ELF-1 (cell line): ENCODE measurements at places on chromosomes 3 and 15.

- no peak for DNase-seq
Measured at GRCh38 chr15:95017666-95018328, 786.4 kb downstream of the MCTP2 start.

- no peak for DNase-seq
Measured at GRCh38 chr15:71494563-71495397, 315.6 kb upstream of the NR2E3 start.

DNA sequence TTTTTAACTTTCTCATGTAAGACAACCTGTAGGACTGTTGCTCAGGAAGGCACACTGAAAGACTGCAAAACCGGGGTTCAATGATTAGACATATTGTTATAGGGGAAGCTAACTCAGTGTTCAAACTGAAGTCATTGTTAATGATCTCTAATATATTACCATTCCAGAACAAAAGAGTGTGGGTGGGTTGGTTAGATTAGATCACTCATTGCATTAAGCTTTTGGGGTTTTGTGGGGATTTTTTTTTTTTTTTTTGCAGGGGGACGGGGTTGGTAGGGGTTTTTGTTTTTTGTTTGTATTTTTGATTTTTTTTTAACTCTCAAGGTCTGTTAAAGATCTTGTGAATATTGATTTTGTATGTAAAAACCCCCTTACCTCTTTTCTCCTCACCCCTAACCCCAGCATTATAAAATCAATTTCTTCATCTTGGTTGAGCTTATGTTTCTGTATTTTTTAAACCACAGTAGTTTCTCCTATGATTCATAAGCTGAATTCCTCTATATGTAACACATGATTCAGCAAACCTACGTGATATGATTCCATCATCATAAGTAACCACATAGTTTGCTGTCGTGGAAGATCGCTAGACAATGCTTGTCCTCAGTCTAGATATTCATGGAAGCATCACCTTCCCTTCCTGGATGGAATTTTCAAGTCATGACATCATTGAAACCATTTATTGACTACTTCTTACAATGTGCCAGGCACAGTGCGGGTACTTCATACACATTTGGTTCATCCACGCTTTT, 544.1 kb upstream of the MDFIC2 start:
- DNase-seq: no peak

- no peak for DNase-seq
Measured at GRCh38 chr3:56413911-56414310, 54.4 kb downstream of the ERC2 start.

DNA sequence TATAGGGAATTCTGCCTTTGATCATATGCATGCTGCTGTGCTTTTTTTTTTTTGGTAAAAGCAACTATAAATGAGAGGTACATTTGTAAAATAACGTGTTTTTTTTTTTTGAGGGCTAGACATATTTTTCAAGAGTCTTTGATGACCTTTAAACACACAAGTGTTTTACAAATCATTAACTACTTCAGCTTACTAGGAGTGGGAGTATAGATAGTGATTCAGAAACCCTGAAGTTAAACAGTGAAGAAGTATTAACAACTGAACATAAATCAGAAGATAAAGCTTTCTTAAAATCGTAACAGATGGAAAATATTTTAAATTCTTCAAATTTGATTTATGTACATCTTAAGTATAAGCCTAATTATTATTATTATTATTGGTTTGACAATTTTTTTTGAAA, 2.9 kb upstream of the GMNC start:
- no peak for DNase-seq

DNA sequence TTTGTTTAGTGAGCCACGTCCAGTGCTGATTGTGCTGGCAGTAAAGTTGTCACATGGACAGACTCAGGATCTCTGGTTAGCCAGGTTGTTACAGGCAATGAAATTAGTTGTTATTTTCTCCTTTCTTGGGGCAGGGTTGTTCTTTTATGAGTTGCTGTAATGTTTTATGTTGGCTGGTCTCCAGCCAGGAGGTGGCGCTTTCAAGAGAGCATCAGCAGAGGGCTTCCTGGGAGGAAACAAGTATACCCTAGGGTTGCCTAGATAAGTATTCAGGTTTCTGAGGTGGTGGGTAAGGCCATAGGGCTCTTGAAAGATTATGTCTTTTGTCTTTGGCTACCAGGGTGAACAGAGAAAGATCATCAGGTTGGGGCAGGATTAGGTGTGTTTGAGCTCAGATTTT, 14.5 kb upstream of the CFAP20DC start:
- peak; percentile 17 for DNase-seq

DNA sequence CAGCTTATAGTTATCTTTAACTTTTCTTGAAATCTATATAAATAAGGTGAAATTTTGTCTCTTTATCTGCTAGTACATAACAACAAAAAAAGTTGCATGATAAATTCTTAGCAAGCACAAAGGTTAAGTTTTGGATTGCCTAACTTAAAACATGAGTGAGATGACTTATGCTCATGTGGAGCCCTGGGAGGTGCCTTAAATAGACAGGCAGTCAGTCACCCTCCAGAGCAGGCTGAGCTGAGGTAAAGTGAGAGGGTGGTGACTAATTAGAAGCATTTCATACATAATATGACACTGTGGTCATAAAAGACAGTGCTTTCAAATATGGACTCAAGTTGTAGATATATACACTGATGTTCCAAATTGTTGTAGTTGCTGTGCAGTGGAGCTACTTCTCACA, 14.6 kb upstream of the MME start:
- no peak for DNase-seq

DNA sequence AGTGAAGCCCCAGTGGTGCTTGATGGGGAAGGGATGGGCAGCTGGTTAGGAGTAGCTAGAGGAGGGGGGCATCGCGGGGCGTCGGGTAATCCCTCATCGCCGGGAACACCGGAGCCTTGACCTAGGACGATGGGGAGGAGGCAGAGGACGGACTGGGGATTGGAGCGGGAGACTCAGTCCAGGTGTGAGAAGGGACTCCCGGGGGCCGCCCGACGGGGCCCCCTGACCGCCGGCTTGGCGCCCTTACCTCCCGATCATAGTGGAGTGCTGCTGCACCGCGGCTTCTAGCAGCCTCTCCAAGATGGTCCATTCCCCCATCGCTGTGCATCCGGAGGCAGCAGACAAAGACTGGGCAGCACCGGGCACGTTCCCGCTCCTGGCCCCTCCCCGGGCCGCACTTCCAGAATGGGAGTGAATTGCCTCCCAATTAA, 612 bp downstream of the GJD2 start:
- DNase-seq: no peak

DNA sequence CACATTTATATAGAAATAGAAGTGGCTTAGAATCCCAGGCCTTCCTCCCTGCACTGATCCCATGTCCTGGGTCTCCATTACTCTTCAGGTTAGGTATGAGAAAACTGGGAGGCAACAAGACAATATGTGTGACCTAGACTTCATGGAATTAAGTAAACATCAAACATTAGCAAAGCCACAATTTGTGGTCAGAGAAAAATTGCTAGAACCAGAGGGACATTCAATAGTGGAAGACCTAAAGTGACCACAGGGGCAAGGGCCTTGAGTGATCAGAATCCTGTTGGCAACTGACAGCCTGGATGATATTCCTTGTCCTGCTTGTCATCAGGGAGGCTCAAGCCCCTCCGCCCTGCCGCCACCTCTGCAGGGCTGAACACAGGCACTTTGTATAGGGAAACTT, 322.8 kb upstream of the CTNNB1 start:
- DNase-seq: no peak

GRCh38 chr3:28081533-28081947, 159.9 kb upstream of the CMC1 start:
- no peak for DNase-seq

GRCh38 chr3:197368330-197368729, 69.9 kb upstream of the DLG1 start:
- DNase-seq: no peak

GRCh38 chr3:29057326-29057725, 223.5 kb upstream of the RBMS3 start:
- peak; percentile 91 for DNase-seq

GRCh38 chr3:55297245-55297644, 189.9 kb downstream of the WNT5A start:
- no peak for DNase-seq

DNA sequence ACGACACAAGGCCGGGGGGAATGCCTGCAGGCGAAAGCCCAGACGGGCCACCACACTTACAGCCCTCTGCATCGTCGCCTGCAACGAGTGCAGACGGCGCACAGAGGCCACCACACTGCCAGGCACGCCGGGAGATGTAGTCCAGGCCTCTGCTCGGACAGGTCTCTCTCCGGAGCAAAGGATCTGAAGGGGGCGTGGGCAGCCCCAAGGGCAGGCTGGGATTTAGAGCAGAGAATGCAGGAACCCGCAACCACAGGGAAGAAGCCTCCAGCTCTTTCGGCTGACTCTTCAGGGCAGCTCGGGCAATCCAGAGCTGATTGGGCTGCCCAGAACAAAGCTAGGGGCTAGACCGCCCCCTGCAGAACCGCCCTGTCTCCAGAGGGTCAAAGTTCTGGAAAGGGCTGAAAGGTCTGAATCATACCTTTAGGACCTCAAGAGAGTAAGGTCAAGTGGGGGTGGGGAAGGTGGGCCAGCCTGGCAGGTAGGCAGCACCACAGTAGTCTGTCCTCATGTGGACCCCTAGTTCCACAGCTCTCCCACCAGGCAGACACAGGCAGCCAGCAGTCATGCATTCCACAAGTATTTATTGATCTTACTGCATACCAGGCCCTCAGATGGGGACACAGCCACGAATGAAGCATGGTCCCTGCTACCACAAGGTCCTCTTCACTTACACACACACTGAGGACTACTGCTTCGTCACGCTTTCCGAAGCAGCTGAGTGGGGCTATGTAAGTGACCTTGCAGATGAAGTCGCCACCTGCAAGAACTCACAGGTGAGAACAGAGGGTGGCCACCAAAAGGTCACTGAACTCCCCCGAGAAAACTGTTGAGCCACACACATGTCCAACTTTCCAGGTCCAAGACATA, at the start of gene AMT:
AMT (minus strand) TSS at position 95 of the 870 bp plus-strand sequence; CDS start at position 72, 23 bp downstream.
- peak; percentile 98 for DNase-seq

DNA sequence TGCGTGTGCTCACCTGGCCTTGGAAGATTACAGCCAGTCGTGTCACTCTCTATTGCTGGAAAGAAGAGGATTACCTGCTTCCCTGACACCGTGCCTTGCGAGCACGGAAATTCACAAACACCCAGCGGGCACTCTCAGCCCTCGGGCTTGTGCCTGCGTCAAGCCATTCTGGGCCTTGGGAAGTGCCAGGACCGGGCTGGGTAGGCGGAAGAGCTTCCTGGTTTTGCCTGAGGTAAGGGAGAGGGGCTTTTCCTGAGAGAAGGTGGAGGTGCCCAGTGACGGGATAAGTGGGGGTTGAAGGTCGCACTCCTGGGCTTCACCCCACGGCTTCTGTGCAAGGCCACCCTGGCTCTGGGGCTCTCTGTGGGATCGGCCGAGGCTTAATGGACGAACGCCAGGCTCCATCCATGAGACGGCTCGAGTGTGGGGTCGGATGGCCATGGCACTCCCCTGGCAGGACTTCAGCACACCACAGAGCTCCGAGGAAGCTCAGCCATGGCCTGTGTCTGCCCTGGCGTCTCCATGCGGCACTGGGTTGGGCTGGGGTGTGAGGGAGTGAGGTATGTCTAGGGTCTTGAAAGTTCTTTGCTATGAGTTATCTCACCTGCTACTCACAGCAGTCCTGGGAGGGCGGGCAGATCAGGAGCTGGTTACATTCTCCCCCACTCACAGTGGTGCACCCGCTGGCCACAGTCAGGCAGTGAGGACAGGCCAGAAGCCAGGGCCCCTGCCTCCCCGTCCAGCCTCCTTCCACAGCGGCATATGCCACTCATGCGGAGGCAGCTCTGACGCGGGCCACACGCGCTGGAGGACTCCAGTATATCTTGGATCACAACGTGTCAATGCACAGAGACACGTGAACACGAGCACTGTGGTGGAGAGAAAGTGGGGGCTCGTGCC, 209.0 kb downstream of the XXYLT1 start:
- DNase-seq: no peak

DNA sequence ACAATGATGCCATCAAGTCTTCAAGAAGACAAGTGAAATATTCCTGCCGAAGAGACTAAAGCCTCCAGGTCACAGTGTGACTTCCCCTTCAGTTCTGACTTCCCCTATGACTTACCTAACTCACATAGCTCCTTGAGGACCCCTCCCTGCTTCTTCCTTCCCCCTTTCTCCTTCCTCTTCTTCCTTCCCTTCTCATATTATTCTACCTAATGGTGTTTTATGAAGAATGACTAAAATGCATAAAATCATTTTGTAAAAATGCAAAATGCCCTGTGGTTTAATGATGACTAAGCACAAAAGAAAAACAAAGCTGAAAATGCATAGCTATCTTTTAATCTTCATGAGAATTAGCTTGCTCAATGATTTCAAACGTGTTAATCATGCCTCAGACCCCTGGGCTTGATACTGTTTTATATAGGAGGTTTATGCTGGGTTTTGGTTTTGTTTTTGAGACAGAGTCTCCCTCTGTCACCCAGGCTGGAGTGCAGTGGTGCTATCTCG, 26.1 kb upstream of the TM4SF4 start:
- DNase-seq: no peak

DNA sequence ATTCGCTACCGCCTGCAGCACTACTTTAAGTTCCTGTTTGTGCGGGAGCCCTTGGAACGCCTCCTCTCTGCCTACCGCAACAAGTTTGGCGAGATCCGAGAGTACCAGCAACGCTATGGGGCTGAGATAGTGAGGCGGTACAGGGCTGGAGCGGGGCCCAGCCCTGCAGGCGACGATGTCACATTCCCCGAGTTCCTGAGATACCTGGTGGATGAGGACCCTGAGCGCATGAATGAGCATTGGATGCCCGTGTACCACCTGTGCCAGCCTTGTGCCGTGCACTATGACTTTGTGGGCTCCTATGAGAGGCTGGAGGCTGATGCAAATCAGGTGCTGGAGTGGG, 995 bp downstream of the CHST14 start:
- DNase-seq: peak; percentile 87

DNA sequence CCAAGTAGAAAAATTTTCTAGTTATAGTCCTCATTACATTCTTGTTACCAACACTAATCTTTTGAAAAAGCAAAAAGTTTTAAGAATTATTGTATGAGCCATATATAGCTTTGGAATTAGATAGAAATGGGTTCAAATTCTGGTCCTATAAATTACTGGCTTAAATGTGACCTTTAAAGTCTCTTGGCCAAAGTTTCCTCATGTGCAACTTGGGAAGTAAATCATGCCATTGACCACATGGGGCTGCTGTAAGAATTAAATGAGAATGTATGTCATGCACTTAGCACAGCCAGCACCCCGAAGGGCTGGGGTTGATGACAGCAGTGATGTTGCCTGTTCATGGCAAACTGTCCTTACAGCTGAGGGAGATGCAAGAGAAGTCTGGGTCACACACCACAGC, 108.3 kb downstream of the TOP2B start:
- no peak for DNase-seq

DNA sequence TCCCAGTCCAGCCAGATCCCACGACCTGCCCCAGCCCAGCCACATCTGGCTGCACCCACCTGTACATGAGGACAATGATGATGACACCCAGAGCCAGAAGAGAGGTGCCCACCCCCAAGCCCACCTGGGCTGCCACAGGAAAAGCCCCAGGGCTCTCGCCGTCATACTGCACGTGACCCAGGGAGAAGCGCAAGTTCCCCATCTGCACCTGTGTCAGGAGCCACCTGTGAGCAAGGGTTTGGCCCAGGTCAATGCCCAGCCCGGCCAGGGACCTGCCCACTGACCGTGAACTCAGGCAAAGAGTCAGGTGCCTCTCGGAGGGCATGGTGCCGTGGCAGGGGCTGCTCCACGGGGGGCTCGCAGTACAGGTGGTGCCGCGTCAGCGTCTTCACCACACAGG, 16.3 kb downstream of the PLXNB1 start:
- DNase-seq: no peak
